WTC11 (cell line): ENCODE measurements at places on chromosomes 7 and 10. TPM values are rescaled to one million over a fixed set of nuclear protein-coding genes. Genes with fewer than 3 reads are reported as not detected.

Gene KMT2E
- 51.4 to 52.3 TPM (median 51.8 TPM) in 3 replicates for total RNA-seq

Gene PDCD11
- total RNA-seq, result 63.5 to 78.8 TPM (median 64.4 TPM) in 3 replicates

Gene CRTAC1
- 1.1 to 1.7 TPM (median 1.2 TPM) in 3 replicates for total RNA-seq

DNA sequence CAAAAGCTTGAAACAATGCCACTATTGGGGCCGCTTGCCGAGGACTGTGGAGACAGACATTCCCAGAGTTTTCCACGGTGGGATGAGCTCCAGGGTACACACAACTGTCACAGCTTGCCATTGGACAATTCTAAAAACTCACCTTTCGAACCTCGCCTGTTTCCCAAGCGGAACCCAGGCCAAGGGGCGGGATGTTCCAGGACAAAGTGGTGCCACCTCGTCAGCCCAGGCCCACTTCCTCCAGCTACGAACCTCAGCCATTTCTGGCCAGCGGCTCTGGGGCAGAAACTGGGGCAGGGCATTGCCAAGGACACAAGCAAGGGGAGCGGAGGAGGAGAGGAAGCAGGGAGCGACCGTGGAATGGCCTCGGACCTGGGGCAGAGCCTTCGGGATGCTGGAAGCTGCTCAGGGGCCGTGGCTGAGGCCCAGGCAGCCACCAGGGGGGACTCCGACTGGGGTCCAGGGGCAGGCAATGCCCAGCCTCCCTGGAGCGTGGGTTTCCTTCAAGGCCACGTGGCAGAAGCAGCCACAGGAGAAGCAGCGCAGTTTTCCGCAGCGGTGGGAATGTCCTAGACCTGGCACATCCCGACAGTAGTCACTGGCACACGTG, 44.7 kb upstream of the INSIG1 start:
- DNase-seq, result no peak
